H9 (cell line): ENCODE measurements at places on chromosomes 16 and 17.

- no peak for DNase-seq
Measured at GRCh38 chr16:70561623-70562022, 38.0 kb downstream of the SF3B3 start.

- no peak for DNase-seq
Measured at GRCh38 chr17:75544250-75544649, 18.8 kb downstream of the LLGL2 start.

GRCh38 chr17:80443498-80443897, 28.5 kb downstream of the ENDOV start:
- no peak for DNase-seq

DNA sequence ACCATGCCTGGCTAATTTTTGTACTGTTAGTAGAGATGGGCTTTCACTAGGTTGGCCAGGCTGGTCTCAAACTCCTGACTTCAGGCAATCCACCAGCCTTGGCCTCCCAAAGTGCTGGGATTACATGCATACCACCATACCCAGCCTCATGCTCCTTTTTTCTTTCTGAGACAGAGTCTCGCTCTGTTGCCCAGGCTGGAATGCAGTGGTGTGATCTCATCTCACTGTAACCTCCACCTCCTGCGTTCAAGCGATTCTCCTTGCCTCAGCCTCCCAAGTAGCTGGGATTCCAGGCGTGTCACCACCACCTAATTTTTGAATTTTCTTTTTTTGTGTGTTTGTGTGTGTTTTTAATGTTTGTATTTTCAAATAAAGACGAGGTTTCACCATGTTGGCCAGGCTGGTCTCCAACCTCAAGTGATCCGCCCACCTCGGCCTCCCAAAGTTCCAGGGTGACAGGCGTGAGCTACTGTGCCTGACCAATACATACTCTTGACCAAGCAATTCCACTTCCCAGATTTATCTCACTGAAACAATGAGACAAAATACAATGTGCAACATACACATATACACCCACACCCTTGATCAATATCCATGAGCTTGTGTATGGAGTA, 5.0 kb downstream of the GRB2 start:
- DNase-seq, result peak; percentile 12

- DNase-seq, result peak; percentile 97
Measured at GRCh38 chr17:74453665-74454196, 12.7 kb upstream of the CD300A start.

DNA sequence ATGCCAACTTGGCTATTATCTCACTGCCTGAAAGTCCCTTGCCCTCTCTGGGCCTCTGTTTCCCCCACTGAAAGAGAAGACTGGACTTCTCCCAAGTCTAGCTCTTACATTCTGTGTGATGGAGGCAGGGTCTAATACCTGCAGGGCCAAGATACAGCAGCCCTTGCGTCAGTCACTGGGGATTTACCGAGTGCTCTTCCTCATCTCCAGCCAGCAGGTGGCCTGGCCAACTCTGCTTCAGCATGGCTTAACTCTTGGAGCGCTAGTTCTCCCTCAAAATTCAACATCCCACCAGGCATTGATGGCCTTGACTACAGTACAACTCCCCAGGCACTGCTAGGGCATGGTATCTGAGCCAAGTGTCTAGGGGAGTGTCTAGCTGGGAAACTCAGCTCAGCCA, 19.9 kb upstream of the MTMR4 start:
- no peak for DNase-seq

- DNase-seq, result peak; percentile 74
Measured at GRCh38 chr17:49210158-49211029, at the start of the genes ABI3 and GNGT2. Gene ABI3 (plus strand): TSS chr17:49210707. CDS start chr17:49210725, 18 bp downstream. Gene GNGT2 (minus strand): TSS chr17:49210574. CDS start chr17:49207422, 3,152 bp downstream.

DNA sequence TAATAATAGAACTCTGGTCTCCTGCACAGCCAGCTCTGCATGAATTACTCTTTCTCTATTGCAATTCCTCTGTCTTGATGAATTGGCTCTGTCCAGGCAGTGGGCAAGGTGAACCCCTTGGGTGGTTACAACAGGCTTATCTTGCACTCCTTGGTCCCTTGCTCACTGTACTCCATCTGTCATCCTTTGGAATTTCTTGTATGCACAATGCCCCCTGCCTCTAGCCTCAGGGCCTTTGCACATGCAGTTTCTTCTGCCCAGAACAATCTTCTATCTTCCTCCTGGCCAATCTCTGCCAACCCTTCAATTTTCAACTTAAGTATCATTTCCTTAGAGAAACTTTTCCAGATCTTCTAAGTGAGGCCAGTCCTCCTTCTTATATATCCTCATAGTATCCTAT, 114.7 kb upstream of the NLRP1 start:
- no peak for DNase-seq

DNA sequence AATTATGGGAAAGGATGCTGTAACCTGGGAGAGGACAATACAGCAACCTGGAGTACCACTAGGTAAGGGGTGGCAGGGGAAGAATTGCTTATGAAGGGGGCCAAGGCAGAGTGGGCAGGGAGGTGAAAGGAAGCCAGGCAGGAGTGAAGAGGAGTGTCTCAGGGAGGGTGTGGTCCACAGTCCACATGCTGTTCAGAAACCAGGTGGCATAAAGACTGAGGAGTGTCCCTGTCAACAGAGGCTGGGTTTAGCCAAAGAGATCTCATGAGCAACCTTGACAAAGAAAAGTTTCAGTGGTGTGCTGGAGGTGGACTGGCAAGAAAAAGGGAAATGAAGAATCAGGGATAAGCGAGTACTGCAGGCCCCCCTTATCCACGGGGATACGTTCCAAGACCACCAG, 88.4 kb downstream of the SPACA3 start:
- DNase-seq, result no peak

- DNase-seq, result no peak
Measured at GRCh38 chr17:69437475-69437874, 23.0 kb downstream of the MAP2K6 start.

GRCh38 chr17:8749616-8750015, 5.0 kb upstream of the CCDC42 start:
- DNase-seq, result no peak

DNA sequence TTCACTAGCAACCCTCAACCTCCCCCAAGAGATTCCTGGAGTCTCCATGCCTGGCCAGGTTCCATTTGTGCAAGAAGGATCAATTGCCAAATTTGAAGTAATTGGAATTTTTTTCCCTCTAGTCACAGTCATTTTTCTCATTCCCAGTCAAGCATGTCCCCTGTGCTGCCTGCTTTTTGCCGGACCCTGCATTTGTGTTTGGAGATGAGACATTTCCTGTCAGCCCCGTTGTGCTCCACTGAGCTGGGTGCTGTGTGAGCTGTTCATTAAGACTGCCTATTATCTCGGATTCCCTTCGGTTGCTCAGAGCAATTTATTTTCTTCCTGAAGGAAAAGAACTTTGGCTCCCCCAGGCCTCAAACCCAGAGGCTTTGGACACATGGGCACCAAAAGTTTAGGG, 201.0 kb upstream of the NLRP1 start:
- no peak for DNase-seq

GRCh38 chr17:79974566-79975497, 60.8 kb downstream of the TBC1D16 start:
- DNase-seq, result peak; percentile 86

DNA sequence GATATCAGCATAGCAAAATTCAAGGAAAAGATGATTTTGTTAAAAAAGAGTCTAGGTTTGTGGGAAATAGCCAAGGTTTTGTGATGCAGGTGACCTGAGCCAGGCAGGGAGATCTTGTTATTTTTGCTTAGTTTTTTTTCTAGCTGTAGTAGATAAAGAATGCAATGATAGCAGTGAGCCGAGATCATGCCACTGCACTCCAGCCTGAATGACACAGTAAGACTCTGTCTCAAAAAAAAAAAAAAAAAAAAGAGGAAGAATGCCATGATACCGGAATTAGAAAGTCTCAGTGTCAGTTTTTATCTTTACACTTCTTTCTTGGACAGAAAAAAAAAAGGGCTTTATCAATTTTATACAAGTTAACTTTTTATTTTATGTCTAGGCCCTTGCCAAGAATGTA, 27.5 kb downstream of the TMEM238L start:
- DNase-seq, result no peak

GRCh38 chr17:49992933-49993422, 2.0 kb downstream of the DLX3 start:
- no peak for DNase-seq

- no peak for DNase-seq
Measured at GRCh38 chr17:40910441-40910841, 25.4 kb upstream of the KRT20 start.

GRCh38 chr17:15007147-15007553, 258.0 kb downstream of the PMP22 start:
- no peak for DNase-seq

DNA sequence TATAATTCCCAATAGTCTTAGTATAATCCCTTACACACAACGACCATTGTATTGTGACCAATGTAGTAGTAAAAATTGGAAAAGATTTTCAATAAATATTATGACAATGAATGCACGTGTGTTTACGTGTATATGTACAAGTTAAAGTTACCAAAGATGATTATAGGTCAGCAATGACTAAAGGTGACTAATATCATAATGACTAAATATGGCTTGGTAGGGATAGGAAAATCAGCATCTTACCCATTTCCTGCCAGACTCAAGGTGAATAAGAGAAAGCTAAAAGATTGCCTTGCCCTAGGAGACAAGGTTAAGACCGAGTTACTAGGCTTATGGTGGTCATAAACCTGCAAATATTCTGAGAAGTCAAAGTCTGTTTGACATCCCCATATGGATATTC, 34.4 kb downstream of the CPD start:
- DNase-seq, result no peak

DNA sequence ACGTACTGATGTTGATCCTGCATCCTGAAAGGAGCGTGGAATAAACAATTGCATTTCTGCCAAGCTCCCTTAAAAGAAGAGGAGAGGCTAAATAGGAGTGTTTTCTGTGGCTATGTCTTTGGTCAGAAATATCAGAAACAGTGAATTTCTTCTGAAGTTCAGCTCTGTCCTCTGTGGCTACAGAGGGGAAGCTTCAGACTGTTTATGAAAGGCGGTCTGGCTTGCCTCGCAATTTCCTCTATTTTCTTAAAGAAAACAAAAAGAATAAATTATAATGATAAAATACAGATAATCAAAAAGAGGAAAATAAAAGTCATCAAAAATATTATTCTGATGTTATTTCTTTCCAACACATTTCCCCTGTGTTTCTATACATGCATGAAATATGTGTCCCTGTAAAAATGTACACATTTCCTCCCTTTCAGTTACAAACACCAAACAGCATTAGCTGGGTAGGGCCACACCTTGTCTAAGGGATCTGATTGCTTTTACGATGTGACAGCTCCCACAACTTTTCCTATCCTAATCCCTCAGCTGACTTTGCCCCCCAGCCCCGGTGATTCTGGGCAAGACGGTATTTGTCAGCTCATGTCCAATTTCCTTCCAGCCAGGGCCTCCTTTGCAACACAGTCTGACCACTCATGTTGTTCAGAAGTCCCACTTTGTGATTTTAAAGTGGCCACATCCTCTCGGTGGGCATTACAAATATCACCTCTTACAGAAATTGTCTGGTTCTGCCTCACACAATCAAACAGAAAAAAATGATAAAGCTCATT, 439.0 kb downstream of the HS3ST3B1 start:
- no peak for DNase-seq

GRCh38 chr17:49545806-49546545, 29.7 kb upstream of the NXPH3 start:
- DNase-seq, result peak; percentile 45

- no peak for DNase-seq
Measured at GRCh38 chr16:74213372-74213771, 83.2 kb upstream of the PSMD7 start.
